HCT116 (cell line): ENCODE measurements at places on chromosomes 12 and 14.
A peak's percentile ranks its signal among the peaks of the same experiment; 100 is the strongest.

GRCh38 chr12:51846911-51847642, 1.4 kb downstream of the FIGNL2 start:
- DNase-seq: no peak

DNA sequence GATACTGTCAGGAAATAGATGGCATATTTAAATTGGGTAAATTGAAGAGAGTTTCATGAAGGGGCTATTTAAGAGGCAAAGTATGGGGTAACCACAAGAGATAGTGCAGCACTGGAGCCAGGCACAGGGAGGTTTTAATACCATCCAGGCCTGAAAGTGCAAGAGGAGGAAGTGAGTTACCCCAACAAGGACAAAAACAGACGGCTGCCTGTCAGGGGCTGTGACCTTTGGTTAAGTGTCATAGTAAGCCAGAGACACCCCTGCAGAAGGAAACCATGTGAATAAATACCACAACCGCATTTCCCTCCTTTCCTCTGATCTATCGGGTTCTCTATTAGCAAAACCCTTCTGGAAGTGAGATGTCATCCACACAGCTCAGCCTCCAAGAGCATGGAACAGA, 122.0 kb upstream of the DHRS4 start:
- no peak for DNase-seq

GRCh38 chr12:11969437-11970154, 101.1 kb upstream of the BCL2L14 start:
- DNase-seq: no peak

GRCh38 chr14:95577067-95577800, 42.4 kb downstream of the GLRX5 start:
- no peak for DNase-seq

DNA sequence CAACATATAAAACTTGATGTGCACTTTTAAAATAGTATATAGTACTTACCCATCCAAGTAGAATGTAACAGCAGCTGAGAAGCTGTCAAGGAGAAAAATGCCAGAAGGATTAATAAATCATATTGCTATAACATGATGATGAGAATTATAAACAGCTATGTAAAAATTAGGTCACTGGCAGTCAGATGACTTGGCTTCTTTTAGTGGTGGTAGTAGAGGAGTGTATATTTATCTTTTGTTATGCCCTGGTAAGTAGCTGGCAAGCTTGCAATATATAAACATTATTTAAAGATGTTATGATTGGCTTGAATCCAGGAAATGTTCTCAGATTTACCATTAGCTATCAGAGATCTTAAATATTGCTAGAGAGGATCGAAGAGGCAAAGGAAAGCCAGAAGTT, 471.0 kb upstream of the MGAT4C start:
- DNase-seq: no peak

- peak; percentile 45 for DNase-seq
Measured at GRCh38 chr14:35341751-35342488, 49.7 kb downstream of the PSMA6 start.

GRCh38 chr12:18224745-18225144, 36.6 kb upstream of the PIK3C2G start:
- DNase-seq: peak; percentile 26

DNA sequence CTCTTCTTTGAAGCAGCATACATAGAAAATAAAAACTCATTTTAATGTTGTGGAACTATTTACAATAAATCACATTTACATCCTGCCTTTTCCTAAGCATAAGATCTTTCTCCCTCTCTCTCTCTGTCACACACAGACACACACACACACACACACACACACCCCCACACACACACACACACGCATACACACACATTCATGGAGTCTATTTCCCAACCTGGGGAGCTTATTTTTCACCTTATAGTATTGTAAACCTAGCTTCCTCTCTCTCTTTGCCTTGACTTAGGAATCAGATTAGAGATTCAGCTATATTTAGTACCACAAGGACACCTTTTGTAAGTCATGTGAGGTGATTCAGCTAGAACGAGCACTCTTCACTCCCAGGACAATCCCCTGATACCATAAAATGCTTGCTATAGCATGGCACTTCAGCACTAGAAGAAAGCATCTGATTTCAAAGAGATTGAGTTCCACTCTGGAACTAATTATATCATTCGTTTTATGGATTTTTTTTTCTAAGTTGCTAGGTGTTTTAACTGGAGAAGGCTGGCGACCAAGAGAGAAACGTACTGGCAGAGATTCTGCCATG, 23.6 kb downstream of the TMEM30B start:
- no peak for DNase-seq

DNA sequence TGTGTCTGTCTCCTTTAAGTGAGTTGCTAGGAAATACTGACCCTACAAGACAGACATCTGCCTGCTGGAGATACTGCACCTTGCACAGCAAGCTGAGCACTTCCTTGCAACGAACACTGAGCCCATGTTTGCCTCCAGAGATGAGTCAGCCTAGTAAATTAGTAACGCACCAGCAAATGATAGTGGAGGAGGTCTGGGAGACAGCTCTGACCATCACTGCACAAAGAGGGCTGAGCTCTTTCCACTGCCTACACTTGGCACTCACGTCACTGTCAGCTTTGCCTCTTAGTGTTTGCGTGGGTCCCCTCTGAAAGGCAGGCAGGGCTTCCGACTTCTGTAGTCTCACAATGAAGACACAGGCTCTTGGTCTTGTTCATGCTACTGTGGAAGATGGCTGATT, 109.0 kb downstream of the APAF1 start:
- DNase-seq: no peak

DNA sequence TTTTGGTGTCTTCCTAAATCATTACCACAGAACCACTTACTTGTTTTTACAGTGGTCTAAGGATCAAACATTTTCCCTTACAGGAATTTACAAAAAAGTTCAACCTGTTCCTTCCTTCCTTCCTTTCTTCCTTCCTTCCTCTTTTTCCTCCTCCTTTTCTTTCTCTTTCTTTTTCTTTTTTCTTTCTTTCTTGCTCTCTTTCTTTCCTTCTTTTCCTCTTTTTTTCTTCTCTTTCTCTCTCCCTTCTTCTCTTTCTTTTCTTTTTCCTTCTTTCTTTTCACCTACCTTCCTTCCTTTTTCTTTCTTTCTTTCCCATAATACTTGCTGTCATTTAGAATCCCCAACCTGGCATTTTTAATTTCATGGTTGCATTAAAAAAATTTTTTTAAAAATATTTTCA, 59.2 kb upstream of the PPP4R3A start:
- DNase-seq: no peak

DNA sequence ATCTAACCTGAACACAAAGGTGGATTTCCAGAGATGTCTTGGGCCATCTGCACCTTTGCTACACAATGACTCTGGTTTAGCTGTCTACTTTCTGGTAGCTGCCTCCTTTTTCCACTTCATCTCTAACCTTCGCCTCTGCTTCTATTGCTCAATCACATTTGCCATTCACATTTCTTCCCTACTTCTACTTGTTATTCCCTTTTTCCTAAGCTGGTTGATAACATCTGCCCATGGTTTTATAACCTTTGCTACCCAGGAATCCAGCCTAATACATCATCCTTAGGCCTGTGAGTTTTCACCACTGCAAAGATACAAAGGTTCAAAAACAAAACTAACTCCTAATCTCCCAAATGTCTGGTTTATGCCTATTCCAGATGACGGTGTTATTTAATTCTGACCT, 13.2 kb downstream of the SPPL3 start:
- DNase-seq: no peak

- no peak for DNase-seq
Measured at GRCh38 chr12:123478762-123479161, 20.8 kb downstream of the SNRNP35 start.

- peak; percentile 68 for DNase-seq
Measured at GRCh38 chr12:119940897-119941296, 48.1 kb upstream of the BICDL1 start.

DNA sequence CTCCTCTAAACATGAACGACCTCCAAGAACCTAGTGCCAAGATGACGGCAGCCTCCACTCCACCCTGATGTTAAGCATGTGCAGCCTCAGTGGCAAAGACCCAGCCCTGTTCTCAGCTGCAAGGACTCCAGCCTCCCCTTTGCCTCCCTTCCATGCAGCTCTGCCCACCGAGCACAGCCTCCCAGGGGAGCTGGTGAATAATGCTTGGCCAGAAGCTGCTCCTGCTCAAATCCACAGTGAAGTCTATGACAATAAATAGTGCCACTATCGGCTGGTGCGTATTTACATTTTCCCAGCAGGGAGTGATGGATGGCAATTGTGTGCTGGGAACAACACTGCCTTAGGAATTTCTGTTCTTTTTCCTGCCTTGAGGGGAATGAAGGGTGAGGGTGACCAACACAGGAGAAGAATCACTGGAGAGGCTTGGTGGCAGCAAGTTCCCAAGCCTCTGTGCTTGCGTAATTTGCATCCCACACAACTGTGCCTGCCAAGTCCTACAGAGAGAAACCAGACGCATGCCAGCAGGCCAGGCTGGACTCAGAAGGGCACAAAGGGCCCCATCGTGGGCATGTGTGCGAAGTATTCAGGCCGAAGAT, 29.9 kb upstream of the TC2N start:
- no peak for DNase-seq

DNA sequence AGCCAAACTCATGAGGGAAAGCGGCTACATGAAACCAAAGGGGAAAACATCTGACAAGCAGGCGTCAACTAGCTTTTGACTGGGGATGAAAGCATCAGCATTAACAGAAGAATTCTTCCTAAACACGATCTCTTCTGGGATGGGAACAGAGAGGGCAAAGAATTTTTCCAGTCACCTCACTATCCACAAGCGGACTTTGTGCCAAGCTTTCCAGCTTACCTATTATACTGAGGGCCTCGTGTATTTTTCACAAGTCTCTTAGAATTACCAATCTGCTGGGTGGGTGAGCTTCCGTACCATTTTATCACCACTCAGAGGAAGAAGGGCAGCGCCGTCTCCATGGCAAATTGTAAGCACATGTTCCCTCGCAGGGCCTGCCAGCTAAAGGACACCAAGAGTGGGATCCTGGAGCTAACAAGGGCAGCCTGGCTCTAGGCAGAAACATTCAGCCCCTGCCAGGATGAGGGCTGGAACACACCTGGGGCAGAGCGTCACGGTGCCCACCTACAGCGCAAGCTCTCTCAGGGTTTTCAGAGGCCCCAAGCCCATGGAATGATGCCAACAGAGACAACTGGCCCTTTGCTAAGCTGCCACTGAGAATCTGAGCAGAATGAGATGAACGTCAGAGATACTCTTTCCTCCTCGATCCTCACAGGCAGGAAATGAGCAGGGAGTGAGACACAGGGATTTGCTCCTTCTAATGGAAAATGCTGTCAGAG, 74.6 kb downstream of the CHGA start:
- no peak for DNase-seq

- no peak for DNase-seq
Measured at GRCh38 chr12:114757684-114758325, 73.8 kb upstream of the TBX3 start.

DNA sequence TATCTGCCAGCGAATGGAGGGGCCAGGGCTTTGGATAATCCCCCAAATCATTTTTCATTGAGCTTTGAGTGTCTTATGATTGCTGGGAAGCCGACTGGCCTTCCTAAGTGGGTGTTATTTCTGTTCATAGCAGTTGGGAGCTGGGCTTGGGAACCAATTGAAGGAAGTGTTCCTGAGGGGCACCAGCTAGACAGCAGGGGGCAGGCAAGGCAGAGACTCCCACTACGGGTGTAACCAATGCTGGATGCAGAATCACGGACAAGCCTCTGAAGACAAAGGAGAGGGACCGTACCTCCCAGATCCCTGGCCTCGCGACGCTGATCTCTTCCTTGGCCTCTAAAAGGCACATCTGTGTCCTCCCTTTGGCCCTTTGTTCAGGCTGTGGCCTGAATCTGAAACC, 149.0 kb upstream of the PRMT8 start:
- no peak for DNase-seq

DNA sequence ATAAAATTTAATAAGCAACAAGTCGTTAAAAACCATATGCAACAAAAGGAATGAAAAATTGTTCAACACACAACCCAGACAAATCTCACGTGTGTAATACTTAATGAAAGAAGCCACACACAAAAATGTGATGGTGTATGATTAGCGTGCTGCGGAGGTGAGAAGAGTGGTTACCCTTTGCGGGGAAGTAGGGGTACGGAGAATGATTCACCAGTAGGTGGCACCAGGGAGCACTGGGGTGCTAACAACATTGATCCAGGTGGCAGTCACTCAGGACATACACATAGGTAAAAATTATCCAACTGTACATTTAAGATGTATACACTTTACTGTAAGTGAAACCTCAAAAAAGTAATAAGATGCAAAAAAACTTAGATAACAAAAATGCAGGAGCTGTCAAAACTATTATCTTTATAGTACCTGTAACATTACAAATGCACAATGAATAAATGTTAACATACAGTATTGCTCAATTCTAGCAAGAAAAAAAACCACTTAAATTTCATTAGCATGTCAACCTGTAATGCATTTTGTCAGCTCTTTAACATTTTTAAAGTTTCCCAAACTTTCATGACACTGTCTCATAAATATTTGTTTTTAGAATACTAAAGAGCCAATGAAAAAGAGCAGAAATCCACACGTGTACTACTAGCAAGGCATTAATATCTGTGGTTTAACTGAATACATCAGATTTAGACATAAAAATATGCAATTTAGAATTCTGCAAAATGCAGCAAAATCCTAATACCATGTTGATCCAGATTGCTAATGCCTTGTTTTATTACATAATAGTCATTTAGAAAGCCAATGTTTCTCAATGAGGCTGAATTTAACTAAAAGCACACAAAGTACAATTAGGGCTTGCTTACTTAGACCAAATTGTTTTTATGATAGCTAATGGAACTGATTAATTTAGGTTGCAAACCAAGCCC, 46.7 kb downstream of the TMCC3 start:
- peak; percentile 22 for DNase-seq

DNA sequence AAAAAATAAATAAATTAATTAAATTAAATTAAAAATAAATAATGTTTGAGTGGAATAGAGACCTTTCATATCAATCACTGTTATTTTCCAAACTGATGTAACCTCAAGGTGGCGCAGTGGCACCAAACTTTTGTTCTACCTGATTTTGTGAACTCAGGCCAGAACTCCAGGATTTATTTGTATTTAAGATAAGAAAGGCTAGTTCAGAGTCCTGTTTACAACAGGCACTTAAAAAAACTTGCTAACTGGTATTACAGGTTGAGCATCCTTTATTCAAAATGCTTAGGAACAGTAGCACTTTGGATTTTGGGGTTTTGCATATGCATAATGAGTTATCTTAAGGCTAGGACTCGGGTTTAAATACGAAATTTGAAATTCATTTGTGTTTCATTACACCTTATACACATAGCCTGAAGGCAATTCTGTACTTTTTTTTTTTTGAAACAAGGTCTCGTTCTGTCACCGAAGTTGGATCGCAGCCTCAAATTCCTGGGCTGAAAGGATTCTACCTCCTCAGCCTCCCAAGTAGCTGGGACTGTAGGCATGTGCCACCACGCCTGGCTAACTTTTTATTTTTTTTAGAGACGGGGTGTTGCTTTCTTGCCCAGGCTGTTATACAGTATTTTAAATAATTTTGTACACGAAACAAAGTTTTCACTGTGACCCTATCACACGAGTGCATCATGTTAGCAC, 32.4 kb downstream of the YY1 start:
- no peak for DNase-seq

GRCh38 chr14:72433511-72433910, 460.4 kb downstream of the DPF3 start:
- no peak for DNase-seq

- DNase-seq: no peak
Measured at GRCh38 chr14:44700184-44700583, 193.1 kb upstream of the FSCB start.
